ENCODE measurements at places on chromosomes 16 and 17.

DNA sequence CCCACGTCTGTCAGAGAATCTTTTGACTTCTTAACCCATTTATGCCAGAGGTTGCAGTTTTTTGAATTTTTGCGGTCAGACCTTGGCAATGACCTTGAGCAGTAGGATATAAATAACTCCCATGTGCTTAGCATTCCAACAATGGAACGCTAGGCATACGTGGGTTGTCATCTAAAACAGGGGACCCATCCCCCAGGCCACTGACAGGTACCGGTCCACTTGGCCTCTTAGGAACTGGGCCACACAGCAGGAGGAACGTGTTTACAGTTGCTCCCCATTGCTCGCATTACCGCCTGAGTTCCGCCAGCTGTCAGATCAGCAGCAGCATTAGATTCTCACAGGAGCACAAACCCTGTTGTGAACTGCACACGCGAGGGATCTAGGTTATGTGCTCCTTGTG lies 76.8 kb upstream of the LGALS9 start:
- no peak for DNase-seq

DNA sequence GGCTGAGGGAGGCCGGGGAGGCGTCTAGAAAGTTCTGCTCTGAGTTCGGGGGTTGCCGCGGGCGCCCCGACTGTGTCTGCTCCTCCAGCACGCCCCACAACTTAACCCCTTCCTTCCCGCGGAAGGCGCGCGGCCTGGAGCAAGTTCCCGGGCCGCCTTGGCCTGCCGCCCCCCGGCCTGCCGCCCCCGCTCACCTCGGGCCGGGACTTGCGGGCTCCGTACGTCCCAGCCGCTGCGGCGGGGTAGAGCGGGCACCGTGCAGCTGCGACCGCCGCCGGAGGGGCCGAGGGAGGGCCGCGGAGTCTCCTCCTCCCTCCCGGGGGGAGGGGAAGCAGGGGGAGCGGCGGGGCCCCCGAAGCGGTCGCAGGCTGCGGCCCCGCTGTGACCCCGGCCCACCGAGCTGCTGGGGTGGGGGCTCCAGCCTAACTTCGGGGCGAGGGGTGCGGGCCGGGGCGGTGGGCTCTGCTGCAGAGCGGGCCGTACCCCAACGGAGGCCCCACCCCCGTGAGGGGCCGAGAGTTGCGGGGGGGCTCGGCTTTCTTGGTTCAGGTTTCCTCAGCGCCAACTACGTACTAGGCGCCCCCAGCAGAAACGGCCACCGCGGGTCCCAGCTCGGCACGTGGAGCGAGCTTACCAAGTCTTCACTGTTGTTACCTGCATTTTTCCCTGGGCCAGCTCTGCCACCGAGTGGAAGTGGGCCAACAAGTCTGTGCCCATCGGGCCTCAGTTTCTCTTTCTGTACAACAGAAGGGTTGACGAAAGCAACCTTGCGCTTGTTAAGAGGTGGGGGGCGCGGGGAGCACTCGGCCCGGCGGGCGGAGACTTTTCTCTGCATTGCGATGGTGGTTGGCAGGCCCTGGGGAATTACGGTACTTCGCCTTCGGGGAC lies at the start of gene CCDC102A:
Gene CCDC102A, minus strand, starts transcription at position 266 of the 888 bp plus-strand sequence. CDS start 7,394 bp downstream, outside the sequence.
- DNase-seq, result no peak

DNA sequence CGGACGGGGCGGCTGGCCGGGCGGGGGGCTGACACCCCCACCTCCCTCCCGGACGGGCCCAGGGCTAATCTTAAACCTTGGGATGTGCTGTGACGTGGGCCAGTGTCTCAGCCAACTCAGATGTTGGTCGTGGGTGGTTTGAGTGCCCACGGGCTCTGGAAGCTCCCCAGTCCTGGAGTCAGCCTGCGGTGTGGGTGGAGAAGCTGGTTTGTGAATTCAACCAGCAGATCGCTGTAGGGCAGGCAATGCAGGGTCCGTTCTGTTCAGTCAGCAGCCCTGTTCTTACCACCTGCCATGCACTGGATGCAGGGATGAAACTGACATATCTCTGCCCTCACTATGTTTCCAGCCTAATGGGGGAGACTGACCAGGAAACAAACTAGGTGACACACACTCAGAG lies 8.0 kb upstream of the ZNF500 start:
- DNase-seq, result no peak

GRCh38 chr17:76271669-76272540 lies 6.8 kb downstream of the UBALD2 start:
- DNase-seq, result no peak

DNA sequence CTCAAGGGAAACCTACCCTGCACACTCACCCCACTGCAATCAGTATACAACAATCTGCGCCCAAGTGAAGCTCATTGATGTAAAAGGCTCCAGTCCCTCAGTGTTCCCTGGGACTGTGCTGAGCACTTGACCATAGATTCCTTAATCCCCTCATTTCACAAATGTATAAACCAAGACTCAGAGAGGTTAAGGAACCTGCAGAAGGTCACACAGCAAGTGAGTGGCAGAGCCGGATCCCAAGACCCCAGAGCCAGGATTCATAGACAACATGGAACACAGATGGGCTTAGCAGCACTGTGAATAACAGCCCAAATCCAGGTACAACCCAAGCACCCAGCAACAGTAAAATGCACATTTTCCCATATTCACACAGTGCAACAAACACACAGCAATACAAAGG lies 225.7 kb downstream of the C16orf78 start:
- DNase-seq, result no peak

GRCh38 chr17:68248199-68248825 lies 469 bp downstream of the AMZ2 start:
- DNase-seq, result peak; percentile 68

DNA sequence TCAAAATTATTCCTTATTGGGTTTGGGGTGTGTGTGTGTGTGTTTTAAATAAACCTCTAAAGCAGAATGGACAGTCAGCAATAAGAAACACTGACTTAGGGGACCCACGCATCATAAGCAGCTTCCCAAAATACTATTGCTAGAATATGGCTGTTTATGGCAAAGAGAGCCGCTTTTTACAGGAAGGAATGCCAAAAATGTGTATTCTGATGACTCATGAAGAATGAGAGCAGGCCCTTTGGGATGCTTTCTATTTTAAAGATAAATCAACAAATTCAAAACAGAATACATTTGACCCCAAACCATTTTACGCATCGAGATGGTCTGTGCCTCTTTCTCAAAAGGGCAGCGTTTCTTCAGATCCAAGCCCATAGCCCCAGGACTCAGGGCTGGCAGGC lies 37.5 kb downstream of the ARHGAP17 start:
- DNase-seq, result no peak

DNA sequence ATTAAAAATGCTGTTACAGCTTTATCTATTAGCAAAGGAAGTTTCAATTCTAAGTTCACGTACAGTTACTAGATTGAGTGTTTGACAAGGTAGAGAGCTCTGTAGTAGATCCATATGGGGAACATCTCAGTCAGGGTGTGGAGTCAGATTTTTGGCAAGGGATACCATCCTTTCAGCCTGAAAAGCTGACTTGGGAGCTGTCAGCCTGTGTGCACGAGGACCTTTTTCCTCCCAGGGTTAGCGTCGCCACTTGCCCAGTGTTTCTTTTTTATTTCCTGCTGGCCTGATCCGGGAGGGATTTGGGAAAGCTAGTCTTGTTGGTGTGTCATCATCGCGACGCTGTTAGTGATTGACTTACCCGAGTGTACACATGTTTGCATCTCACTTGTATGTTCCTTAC lies 29.5 kb downstream of the WWOX start:
- DNase-seq, result no peak

GRCh38 chr17:63240106-63240505 lies 206.0 kb downstream of the CYB561 start:
- no peak for DNase-seq

GRCh38 chr17:58370309-58370708 lies 18.3 kb upstream of the SUPT4H1 start:
- DNase-seq, result no peak

All from suppressor macrophage (primary cell).